EL (cell line): ENCODE measurements at places on chromosomes 11 and 22.

DNA sequence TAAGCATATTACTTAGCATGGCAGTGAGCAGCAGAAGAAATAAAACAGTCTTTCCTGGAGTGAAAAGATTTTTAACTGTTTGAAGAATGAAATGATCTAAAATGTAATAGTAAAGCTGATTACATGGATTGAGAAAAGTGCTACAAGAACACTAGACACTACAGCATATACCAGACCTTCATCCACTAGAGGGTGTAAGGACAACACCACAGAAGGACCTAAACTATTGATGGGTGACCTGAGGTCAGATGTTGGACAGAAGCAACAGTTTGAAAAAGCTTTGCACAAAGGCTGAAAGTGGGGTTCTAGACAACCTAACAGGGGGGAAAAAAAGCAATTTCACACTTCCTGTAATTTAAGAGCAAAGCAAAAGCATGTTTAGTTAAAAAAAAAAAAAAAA is 97.7 kb downstream of the RBFOX2 start:
- DNase-seq = peak; percentile 69

DNA sequence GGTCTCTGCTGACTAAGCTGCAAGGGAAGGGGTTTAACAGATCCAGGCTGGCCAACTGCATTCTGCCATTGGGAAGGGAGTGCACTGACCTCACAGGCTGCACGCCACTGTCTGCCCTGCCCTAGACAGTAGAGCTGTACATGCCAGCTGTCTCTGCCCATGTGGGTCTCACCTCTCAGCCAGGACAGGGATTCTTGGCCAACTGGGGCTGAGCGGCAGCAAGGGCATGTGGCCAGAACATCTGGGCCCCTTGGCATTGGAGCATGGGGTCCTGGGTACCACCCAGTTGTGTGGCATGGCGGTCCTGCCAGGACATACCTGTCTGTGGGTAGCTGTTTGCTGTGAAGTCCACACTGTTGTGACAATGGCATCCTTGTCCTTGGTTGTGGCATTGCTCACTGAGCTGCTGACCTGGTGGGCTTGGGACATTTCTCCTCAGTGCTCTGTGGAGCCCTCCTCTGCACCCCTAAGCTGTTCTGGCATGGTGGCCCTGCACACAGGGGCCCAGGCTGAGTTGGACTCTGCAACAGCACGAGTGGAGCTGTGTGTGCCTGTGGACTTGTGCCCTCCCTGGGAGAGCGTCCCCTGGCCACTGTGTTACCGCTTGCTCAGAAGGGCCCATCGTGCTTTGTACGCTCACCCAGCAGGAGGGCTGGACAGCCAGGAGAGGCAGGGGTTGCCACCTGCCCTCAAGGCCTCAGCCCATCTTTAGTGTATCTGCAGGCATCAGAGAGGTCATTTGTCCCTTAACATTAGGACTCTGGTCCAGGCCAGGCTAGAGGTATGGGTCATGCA is 46.7 kb downstream of the MED15 start:
- no peak for DNase-seq

GRCh38 chr11:19819148-19819547 is 106.5 kb downstream of the NAV2 start:
- no peak for DNase-seq

DNA sequence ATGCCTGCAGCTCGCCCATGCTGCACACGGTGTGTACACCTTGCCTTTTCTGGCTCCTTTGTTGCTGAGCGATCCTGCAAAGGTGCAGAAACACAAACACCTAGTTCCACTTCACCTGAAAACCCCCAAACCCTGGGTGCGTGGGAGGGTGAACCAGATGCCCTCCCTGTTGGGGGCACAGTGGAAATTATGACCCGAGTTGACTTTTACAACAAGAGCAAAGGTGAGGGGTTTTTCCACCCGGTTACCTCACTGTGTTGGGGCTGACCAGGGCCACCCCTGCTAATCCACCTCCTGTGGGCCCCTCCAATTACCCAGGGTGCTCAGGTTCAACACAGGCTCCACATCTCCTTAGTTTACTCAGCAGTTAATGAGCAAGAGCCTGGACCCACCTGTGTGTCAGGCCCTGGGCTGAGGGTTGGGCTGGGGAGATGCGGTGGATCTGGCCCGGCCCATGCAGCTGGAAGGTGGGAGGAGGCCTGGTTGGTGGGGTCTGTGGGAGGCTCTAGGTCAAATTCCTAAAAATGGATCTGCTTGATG is 42.1 kb downstream of the LRRC32 start:
- DNase-seq = no peak

DNA sequence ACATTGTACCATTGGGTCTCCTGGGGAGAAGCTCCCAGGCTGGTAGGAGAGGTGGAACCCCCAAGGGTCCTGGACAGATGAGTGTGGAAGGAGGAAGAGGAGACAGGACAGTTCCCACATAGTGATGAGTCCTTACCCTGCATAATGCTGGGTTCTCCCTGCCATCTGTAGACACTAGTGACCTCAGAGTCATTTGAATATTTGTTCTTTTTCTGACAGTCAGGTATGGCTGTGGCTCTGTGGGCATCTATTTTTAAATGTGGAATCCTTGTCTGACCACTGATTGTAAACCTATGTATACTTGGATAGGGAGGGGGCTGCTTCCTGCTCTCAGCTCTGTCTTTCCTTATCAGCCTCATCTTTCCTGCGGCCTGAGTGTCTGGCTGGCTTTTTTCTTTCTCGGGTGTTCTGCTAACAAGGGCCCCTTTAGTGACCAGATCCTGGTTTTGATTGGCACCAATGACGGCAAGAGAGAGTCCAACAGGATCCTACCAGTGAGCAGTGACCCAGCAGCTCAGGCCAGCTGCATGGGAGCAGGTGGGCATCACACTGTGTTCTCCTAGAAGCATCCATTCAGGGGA is 2.6 kb upstream of the SLC5A1 start:
- DNase-seq = no peak

- peak; percentile 67 for DNase-seq
These were observed 16.2 kb upstream of the CTTN start for GRCh38 chr11:70381872-70382861.

DNA sequence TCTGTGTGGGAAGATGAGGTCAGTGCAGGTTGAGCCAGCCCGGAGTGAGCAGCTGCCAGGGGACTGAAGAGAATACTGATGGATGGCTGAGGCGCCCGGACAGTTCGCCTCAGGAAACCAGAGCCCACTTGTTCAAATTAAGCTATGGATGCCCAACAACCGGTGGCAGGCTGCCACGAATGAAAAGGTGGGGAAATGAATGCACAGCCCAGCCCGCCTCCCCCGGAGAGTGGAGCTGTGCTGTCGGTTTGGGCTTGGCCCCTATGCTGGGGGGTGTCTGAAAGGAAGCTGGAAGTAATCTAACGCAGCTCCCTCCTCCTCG is 21.9 kb downstream of the HSPA8 start:
- no peak for DNase-seq

- DNase-seq = no peak
These were observed 322.1 kb upstream of the MPPED2 start for GRCh38 chr11:30908272-30908671.

- DNase-seq = no peak
These were observed 31.9 kb upstream of the SMIM38 start for GRCh38 chr11:69123593-69124545.

DNA sequence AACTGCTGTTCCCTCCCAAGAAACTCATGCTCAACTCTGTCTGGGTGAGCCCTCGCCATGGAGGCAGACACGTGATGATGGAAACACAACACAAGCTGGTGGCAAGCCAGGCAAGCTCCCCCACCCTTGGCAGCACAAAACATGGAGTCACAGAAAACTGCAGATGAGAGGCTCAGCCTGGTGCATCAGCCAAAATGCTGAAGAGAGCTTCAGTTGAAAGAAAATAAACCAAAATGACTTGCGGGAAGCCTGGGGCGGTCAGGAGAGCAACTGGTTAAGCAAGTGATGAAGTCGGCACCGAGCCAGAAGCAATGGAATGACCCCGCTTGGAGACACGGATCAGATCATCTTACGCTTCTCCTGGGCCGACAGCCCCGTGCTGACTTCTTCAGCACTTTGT is 68.3 kb downstream of the C11orf58 start:
- no peak for DNase-seq

GRCh38 chr11:114059984-114060391 is 477 bp downstream of the ZBTB16 start:
- peak; percentile 7 for DNase-seq

DNA sequence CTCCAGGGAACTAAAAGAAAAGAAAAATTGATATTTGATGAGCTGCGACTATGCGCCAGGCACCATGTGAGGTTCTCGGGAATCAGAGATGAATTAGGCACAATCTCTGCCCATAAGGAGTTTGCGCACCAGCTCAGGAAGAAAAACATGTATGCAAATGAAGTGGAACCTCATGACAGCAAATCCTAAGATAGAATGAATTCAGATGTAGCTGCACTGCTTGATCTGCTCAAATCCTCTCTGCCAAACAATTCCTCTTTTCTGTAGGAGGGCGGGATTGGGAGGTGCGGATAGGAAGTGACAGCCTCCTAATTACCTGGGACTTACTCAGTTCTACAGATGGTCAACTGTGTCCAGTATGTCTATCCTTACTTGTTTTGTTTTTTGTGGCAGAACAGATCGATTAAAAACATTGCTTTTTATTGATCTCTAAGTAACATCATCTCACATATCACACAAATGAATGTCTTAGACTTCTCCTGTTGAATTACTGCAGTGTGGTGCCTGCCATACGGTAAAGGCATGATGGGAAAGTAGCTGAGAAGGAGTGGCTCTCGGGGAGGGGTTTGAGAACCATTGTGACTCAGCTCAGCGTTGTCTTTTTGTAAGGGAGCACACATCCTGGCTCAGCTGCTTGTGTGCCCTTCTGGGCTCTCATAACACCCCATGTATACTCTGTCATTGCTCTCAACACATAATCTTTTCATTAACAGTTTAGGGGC is 13.9 kb downstream of the CRTAM start:
- peak; percentile 45 for DNase-seq

DNA sequence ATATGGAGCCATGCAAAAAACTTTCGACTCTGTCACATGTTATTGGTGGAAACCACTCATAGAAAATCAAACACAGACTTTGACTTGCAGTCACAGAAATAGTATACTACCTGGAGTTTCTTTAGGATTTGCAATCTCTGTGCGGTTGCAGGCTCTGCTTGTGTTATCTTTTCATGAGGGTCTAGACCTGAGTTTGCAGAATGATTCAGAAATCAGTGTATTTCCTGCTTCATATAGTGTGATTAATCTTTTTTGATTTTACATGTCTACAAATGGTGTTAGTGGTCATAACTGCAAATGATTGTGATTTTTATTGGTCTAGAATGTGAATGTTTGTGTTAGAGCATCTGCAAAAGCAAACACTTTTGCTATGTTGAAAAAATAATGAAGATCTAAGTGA is 690.2 kb downstream of the NTM start:
- no peak for DNase-seq

DNA sequence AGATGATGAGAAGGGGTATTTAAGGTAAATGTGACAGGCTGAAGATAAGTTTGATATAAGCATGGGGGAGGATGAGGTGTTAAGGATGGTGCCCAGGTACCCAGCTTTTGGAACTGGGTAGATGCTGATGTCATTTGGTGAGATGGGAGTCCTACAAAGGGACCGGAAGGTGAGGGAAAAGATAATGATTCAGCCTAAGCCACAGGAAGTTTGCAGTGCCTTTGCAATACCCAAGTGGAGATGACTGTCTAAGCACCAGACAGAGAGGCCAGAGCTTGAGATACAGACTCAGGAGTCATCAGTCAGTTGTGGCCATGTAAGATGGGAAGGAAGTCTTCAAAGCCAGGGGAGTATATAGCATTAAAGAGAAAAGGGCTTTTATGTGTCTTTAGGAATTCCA is 30.0 kb upstream of the SMCO4 start:
- DNase-seq = peak; percentile 39

DNA sequence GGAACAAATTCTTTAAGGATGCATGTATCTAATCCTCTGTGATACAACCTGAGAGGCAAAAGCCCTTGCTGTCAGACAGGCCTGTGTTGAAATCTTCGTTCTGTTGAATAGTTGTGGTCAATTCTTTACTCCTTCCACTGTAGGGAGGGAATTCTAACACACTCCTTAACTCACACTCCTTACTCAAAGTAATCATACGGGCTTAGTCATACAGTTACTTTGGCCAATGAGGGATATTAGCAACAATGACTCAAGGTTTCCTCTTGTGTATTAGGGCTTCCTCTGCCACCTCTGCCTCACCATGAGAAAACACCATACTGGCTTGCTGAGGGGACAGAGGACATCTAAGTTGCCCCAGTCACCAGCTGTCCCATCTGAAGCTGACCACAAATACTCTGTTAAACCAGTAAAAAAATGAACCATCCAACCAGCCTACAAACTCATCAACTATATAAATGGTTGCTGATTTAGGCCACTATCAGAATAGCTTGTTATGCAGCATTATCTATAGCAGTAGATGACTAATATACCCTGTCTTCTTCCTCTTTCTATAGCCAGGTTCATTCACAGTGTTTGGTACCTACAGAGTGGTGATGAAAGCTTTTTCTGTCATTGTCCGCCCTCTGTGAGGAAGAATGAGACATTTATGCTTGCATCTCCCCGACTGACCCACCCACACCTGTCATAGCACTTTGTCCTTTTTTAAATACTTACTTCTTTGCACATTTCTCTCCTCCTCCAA is 322.8 kb upstream of the SYN3 start:
- DNase-seq = peak; percentile 14

- DNase-seq = no peak
These were observed 28.3 kb upstream of the MALAT1 start for GRCh38 chr11:65470433-65471049.

DNA sequence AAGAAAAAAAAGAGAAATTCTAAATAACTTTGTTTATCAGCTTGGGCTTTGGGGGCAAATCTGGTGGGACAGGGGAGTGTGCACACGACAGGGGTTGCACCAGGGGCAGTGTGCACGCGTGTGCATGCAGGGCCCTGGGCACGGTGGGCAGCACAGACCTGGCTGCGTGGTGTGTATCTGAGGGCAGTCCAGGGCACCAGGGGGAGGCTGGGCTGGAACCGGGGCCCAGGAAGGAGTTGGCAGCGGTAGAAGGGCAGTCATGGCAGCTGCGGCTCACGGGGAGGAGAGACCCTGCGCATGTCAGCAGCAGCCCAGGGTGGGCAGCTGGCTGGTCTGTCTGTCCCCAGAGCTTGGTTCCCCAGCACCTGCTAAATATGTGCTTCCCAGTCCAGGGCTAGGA is 4.3 kb downstream of the KRTAP5-5 start:
- no peak for DNase-seq

DNA sequence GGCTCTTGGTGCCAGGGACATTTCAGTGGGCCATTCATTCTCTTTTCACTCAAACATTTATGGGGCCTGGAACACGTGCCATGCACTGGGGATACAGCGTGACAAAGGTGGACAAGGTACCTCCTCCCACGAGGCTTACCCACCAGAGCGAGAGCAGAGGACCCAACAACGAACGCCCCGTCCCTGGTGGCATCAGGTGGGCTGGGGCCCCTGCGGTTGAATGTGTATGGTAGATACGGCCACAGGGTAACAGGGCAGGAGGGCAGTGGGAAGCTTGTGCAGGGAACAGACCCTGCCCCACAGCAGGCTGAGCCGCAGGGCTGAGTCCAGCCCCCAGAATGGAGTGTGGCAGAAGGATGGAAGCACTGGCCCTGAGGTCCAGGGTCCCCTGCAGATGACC is 81.1 kb downstream of the LRRC32 start:
- DNase-seq = no peak
